NCI-H1105 treated with DMSO at 0.1 percent for 48 hours (cell line): ENCODE measurements at places on chromosomes 5 and 9.

DNA sequence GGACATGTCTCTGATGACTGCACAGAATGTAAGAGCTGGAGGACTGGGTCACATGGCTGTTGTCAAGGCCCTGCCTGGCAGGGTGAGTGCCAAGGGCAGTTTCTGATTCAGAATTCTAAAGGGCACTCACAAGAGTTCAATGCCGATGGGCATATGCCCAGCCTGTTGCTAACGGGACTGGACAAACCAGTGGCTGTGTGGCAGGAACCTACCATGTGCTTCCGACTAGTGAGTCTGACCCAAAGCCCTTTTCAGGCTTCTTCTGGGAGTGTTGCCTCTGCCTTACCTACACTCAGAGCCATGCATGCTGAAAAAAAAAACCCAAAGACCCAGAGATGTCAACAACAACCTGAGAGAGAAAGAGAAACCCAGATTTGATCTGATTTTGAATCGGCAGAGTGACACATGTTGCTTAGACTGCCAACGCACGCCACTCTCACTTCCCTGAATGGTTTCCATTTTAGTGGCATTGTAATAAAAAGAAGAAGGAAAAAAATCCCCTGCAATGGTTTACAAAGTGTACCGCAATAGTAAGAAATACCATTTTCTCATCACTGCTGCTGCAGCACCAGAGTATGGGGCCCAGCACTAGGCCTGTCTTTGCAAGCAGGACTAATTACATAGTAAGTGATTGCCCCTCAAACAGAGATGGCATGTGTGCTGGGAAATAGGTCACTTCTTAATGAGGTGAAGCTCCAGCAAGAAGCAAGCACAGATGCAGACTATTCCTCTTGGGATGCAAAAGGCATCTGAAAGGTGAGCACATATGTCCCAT, 194.3 kb downstream of the PALM2AKAP2 start:
- no peak for DNase-seq

GRCh38 chr5:16592255-16592654, 24.5 kb downstream of the RETREG1 start:
- no peak for DNase-seq

DNA sequence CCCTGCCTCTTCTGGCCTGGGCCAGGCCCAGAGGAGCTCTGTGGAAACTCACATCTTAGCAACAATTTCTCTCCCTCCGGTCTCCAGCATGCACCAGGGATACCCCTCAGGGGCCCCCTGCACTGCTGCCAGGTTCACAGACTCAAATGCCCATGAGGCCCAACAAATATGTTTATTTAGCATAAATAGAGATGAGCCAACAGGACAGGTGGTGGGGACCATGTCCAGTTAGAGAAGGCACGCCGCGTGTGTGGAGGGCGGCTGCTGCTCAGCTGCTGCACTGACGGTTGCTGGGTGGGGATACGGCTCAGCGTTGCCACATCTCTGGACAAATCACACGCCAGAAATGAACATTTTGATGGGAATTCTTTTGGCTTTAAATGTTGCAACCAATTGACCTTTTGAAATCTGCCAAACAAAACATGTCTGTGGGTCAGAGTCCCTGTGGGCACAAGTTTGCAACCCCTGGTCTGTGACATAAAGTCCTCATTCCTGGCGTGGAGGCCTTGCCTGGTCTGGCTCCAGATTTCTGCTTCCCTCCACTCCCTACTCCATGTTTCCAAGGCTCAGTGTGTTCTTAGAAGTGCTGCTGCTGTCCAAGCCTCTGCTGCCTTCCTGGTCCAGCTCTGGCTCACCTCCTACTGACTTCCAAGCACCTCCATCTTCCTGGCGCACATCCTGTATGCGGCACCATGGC, 88.9 kb downstream of the AMBP start:
- DNase-seq: no peak

DNA sequence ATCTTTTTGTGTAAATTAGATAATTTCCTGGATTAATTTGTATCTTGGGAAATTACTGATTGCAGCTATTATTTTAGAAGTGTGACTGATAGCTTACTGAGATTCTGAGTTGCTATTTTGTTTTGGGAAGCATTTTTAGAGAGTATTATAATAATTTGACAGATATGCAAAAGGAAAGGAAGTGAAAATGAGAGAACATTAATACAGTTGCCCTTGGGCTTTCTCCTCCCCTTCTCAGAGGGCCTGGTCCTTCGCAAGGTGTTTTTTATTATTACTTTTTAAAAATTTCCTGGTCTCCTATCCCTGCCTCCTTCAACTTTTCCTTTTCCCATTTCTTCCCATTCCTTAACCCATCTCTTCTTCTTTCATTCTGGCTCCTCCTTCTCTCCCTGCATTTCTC, 32.6 kb downstream of the UBAP1 start:
- DNase-seq: no peak

- no peak for DNase-seq
Observed at GRCh38 chr5:132426525-132427138, 57.1 kb downstream of the SLC22A5 start.

- DNase-seq: no peak
Observed at GRCh38 chr5:38766151-38766550, 79.7 kb upstream of the OSMR start.

- DNase-seq: no peak
Observed at GRCh38 chr5:90809311-90810056, 250.9 kb downstream of the ADGRV1 start.

- peak; percentile 79 for DNase-seq
Observed at GRCh38 chr5:79582186-79582585, 30.1 kb upstream of the TENT2 start.

DNA sequence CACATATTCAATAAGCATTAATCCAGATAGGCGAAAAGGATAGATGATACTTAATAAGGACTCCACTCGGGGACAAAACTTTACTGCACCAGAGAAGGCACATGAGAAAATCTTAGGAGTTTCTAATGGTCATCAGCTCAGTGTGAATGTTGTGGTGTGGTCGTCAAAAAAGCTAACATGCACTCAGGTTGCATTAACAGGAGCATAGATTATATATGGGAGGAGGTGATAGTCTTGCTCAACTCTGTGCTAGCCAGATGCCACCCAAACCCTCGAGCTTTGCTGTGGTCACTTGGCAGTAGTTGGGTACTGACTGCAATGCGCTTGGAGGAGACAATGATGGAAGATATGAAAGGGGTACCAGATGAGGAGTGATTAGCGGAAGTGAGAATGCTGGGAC, 8.6 kb upstream of the COL27A1 start:
- DNase-seq: no peak

DNA sequence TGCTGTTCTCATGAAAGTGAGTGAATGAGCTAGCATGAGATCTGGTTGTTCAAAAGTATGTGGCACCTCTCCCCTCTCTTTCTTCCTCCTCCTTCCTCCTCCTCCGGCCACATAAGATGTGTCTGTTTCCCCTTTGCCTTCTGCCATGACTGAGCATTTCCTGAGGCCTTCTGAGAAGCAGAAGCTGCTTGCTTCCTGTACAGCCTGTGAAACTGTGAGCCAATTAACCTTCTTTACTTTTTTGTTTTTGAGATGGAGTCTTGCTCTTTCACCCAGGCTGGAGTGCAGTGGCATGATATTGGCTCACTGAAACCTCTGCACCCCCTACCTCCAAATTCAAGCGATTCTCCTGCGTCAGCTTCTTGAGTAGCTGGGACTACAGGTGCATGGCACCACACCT, 6.1 kb downstream of the S100Z start:
- no peak for DNase-seq

GRCh38 chr9:18058564-18059442, 415.1 kb upstream of the ADAMTSL1 start:
- DNase-seq: no peak

GRCh38 chr9:81669866-81670265, 19.5 kb downstream of the TLE1 start:
- no peak for DNase-seq

- DNase-seq: no peak
Observed at GRCh38 chr5:55771175-55771655, 33.4 kb downstream of the DDX4 start.

- DNase-seq: no peak
Observed at GRCh38 chr9:123743737-123744136, 186.2 kb downstream of the DENND1A start.

- no peak for DNase-seq
Observed at GRCh38 chr9:69585571-69585970, 86.6 kb downstream of the APBA1 start.

DNA sequence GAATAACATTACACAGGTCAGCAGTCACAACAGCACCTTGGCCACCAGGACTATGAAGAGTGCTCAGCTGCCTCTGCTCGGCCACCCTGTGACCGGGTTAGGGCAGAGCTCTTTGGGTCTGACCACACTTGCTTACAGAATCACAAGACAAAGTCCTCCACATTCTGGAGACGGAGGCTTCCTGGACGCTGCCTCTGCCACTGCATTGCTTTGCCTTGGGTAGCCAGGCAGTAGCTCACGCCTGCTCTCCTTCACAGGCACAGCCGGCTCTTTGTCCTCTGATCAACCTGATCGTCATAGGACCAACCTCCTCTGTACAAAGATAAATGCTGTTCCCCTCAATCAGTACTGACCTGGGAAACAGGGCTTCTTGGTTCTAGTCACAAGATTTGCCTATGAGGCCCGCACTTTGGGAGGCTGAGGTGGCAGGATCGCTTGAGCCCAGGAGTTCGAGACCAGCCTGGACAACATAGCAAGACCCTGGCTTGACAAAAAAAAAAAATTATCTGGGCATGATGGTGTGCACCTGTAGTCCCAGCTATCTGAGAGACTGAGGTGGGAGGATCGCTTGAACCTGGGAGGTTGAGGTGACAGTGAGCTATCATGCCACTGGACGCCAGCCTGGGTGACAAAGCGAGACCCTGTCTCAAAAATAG, 128.4 kb upstream of the IER5L start:
- DNase-seq: no peak

- no peak for DNase-seq
Observed at GRCh38 chr5:90534922-90535321, 5.5 kb upstream of the LYSMD3 start.

GRCh38 chr5:151670953-151671636, 15.6 kb downstream of the SPARC start:
- no peak for DNase-seq

- no peak for DNase-seq
Observed at GRCh38 chr9:93196096-93197055, 12.4 kb downstream of the WNK2 start.

DNA sequence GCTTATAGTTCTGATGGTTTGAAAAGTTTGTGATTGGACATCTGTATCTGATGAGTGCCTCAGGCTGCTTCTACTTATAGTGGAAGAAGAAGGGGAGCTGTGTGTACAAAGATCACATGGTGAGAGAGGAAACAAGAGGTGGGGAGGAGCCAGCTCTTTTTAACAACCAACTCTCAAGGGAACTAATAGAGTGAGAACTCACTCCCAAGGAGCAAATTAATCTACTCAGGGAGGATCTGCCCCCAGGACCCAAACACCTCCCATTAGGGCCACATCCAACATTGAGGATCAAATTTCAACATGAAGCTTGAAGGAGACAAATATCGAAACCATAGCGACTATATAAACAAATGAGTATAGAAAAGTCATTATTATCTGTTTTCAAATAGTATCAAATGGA, 64.7 kb upstream of the PRLR start:
- no peak for DNase-seq

GRCh38 chr9:35729700-35730485, 2.1 kb downstream of the TLN1 start:
- peak; percentile 4 for DNase-seq

DNA sequence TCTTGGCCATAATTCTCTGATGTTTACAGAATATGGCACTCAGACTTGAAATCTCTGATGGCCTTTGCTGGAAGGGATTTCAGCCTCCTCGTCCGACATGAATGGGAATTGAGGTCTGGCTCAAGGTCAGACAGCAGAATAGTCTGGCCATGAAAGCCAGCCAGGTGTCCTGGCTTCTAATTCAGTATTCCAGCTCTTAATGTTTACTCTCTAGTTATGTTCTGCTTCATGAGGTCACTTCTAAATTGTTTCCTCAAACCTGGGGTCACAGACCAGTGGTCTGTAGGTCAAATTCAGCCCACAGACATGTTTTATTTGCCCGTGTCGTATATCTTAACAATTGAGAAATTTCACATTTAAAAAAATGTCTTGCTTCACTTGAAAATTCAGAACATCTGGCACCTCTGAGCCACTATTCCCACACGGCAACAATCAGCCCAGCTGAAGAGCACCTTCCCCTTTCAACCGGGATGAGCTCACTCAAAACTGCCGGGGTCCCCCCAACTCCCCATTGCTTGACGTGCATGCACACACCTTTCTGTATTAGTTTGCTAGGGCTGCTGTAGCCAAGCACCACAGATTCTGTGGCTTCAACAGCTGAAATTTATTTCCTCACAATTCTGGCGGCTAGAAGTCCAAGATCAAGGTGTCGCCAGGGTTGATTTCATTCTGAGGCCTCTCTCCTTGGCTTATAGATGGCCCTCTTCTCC, 243.5 kb downstream of the ENC1 start:
- DNase-seq: no peak

- DNase-seq: no peak
Observed at GRCh38 chr5:154723740-154724505, 31.3 kb upstream of the LARP1 start.

DNA sequence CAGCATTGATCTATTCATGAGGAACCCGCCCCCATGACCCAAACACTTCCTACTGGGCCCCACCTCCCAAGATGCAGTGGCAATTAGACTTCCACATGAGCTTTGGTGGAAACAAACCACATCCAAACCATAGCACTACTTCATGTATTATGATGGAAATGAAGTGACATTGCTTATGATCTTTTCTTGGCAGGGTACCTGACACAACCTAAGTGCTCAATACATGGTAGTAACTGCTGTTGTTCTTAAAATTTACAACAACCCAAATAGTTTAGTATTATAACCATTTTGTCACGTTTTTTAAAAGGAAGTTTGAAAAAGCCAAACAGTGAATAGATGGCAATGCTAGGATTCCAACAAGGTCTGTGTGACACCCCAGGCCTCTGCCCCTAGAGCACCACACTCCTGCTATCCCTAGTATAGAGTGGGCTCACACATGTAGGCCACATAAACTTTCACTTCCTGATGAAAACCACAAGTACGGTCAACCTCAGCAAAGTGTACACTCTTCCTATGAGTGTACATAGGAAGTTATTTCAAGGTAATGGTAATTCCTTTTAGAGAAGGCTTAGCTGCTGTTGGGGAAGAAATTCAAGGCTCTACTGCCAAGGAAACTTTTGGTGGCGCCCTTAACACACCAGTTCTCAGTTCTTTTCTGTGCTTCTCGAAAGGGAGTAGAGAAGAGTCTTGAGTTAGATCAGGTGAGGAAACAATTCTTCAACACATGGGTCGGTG, 97.6 kb downstream of the ARSB start:
- DNase-seq: no peak

- no peak for DNase-seq
Observed at GRCh38 chr9:121282277-121283079, 14.5 kb downstream of the GSN start.

- DNase-seq: no peak
Observed at GRCh38 chr5:35852084-35852734, 4.5 kb upstream of the IL7R start.
